ENCODE measurements at places on chromosomes 2 and 18.

GRCh38 chr2:134705861-134706586 lies 12.8 kb downstream of the TMEM163 start:
- no peak for DNase-seq

DNA sequence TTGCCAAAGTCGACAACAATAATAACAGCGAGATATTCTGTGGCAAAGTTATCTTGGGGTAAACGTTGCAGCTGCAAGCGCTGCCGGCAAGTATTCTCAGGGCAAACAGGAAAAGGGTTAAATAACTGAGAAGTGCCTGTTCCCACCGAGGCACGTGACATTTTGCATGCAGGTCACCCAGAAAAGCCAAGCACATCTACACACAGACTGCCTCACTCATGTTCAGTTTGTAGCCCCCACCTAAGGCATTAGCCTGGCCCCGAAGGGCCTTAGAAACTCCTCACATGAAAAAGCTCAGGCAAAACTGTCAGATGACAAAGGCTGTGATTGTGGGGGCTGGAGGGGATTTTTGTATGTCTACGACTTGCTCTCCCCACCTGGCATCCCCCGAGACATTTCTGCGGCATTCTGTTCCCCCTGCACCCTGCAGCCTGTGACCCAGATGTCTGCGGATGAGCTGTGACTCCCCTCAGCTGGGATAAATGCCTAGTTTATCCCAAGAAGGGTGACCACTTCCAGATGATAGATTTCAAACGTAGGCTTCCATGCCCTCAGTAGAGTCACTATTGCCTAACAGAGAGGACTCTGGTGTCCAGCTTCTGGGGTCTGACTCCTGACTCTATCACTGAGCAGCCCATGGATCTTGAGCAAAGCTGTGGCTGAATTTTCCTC lies 215.2 kb upstream of the SIX2 start:
- DNase-seq = no peak

DNA sequence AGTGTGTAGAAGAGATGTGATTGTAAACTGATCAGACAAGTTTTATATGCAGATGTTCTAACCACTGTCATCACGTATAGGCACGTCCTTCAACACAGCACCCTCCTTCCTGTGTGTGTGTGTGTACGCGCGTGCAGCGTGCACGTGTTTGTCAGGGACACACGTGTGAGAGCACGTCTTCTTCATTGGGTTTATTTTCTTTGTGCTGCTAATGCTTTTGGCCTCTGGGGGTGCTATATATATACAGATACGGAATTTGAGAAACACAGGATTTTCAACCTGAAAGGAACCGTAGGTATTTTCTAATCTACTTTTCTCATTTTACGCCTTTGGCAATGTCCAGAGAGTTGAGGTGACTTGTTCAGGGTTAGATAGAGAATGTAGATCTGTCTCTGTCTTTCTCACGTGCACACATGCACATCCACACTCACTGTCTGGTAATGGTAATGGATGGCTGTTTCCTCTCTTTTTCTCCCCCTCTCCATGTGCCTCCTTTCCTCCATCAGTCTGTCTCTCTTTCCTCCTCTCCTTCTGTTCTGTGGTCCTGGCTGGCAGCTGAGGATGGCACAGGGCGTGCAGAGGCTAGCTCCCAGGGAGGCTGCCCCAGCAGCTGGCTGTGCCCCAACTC lies 13.4 kb upstream of the CELF4 start:
- peak; percentile 50 for DNase-seq

DNA sequence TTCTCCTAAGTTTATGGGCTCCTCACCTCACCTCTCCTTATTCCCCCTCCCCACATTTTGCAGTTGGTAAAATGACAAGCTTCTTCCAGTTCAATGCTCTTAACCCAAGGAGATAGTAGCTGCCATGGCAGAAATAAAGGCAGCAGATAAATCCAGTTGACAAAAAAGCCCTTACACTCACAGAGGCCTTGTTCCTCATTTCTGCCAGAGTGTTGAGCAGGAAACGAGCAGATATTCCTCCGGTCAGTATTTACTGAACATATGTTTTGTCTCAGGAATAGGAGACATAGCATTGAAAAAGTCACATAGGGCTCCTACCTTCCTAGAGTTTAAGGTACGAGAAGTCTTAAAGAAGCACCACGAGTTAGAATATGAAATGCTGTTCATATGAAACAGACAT lies 493.7 kb upstream of the TNP1 start:
- DNase-seq = no peak

GRCh38 chr2:189954989-189955388 lies 107.5 kb downstream of the MSTN start:
- no peak for DNase-seq

- peak; percentile 25 for DNase-seq
These were observed 249.4 kb downstream of the HDAC4 start for GRCh38 chr2:239151201-239152131.

- no peak for DNase-seq
These were observed 479.3 kb upstream of the HS6ST1 start for GRCh38 chr2:128797937-128798336.

GRCh38 chr18:67865400-67865799 lies 348.9 kb upstream of the DSEL start:
- DNase-seq = no peak

DNA sequence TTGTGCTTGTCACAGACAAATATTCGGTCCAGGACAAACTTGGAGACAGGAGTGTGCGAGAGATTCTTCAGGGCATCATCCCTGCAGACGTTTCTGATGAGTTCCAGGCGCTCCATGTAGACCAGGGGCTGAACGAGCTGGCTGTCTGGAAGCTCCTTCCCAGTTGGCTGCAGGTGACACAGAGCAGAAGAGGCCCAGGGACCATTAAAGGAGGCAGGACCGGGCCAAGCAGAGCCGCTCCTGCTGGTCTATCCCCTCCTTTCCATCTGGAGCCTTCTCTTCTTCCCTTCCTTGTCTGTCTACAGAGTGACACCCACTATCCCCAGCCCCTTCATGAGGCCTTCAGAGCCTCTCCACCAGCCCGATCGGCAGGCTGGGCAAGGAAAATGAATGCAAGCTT lies 19.5 kb downstream of the CHST10 start:
- no peak for DNase-seq

All from posterior cingulate gyrus (tissue), 11 donors.